ENCODE measurements at places on chromosomes 6 and 20.

- no peak overlapping the region for H3K27ac ChIP-seq
- H3K27me3 ChIP-seq, result no peaks in the 10 kb centered on the region
- DNase-seq, result no peak
- no peak overlapping the region for H3K4me3 ChIP-seq
Observed at GRCh38 chr6:156996265-156996664, 219.1 kb downstream of the ARID1B start.

DNA sequence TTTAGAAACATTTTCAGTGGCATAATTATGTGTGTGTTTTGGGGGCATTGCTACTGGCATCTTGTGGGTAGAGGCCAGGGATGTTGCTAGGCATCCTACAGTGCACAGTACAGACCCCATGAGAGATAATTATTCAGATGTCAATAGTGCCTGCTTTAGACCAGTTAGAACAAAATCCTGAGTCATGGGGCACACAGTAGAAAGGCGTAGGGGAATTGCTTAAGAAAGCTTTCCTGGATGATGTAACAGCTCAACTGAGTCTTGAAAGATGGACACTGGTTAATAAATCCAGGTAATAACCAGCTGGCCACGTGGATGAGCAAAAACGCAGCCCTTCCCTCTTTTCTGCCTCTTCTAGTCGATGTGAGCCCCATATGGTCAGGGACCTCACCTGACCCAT is 51.1 kb downstream of the KCNB1 start:
- H3K27me3 ChIP-seq, result no peaks in the 10 kb centered on the region
- no peaks in the 10 kb centered on the region for H3K4me1 ChIP-seq
- DNase-seq, result no peak
- no peak overlapping the region for H3K4me3 ChIP-seq
- H3K27ac ChIP-seq, result no peak overlapping the region

GRCh38 chr6:4441981-4442434 is 306.6 kb upstream of the ECI2 start:
- DNase-seq, result no peak
- H3K36me3 ChIP-seq, result no peaks in the 10 kb centered on the region
- no peak overlapping the region for H3K4me3 ChIP-seq
- no peak overlapping the region for H3K27ac ChIP-seq
- H3K4me1 ChIP-seq, result no peaks in the 10 kb centered on the region

GRCh38 chr20:62791301-62792181 is 4.7 kb upstream of the MRGBP start:
- peak; percentile 67 for DNase-seq
- no peak overlapping the region for H3K4me3 ChIP-seq
- H3K27ac ChIP-seq, result no peak overlapping the region
- peaks cover 20% of the 10 kb centered on the region for H3K4me1 ChIP-seq

DNA sequence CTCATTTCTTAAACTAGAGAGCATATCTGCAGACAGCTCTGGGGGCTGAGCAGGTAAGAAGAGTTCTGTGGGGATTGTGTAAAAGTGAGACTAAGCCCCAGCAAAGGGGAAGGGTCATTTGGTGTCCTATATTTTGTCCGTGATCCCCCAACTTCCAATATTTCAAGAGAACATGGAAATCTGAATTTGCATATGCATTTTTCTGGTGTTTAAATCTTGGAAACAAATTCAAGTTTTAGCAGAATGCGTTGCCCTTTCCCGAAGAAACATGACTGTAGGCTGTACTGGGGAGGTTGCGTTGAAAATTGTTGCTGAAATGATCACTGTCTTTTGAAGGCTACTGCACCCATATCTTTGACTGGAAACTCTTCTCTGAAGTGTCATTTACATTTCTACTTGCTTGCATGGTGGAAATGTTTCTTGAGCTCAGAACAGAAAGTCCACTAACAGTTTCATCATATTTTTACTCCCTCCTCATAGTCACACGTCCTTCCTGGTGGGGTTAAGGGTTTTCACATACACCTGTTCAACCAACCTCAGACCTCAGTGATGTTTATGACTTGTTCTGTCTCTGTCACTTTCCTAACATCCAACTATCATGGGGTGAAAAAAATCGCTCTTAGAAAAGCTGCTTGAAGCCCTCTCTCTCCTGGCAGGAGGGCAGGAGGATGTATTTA is 140.3 kb downstream of the BCAS1 start:
- H3K36me3 ChIP-seq, result no peaks in the 10 kb centered on the region
- H3K4me1 ChIP-seq, result peaks cover 17% of the 10 kb centered on the region
- no peak for DNase-seq
- H3K27me3 ChIP-seq, result no peaks in the 10 kb centered on the region
- H3K27ac ChIP-seq, result no peak overlapping the region

GRCh38 chr20:12833861-12834260 is 174.9 kb upstream of the SPTLC3 start:
- no peak overlapping the region for H3K4me3 ChIP-seq
- no peak for DNase-seq
- no peaks in the 10 kb centered on the region for H3K4me1 ChIP-seq
- no peaks in the 10 kb centered on the region for H3K36me3 ChIP-seq
- no peak overlapping the region for H3K27ac ChIP-seq
- no peaks in the 10 kb centered on the region for H3K27me3 ChIP-seq

DNA sequence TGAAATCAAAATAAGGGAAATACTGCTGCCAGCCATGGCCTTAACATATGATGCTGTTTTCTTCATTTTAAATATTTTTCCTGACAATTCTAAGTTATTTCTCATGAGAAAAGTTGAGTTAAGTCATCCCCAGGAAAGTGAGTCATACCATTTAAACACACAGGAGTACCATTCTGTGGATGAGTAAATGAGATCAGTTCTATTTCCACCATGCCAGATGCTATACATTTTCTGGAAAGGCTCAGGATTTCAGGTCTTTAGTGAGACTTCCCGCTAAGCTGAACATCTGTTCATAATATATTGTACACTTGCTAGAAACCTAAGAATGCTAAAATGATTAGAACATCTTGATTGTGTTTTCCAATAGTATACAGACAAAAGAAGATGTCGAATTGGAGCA is 256.2 kb upstream of the MANEA start:
- no peak for DNase-seq
- no peaks in the 10 kb centered on the region for H3K36me3 ChIP-seq
- no peaks in the 10 kb centered on the region for H3K4me1 ChIP-seq
- no peak overlapping the region for H3K27ac ChIP-seq
- no peaks in the 10 kb centered on the region for H3K27me3 ChIP-seq

GRCh38 chr6:35174088-35174434 is 32.9 kb upstream of the TCP11 start:
- H3K4me1 ChIP-seq, result no peaks in the 10 kb centered on the region
- no peak overlapping the region for H3K27ac ChIP-seq
- H3K4me3 ChIP-seq, result no peak overlapping the region
- H3K27me3 ChIP-seq, result no peaks in the 10 kb centered on the region
- no peaks in the 10 kb centered on the region for H3K36me3 ChIP-seq
